ENCODE measurements at places on chromosomes 4 and X. TPM values are rescaled to one million over a fixed set of nuclear protein-coding genes. Genes with fewer than 3 reads are reported as not detected.

GRCh38 chr4:141768954-141769353 is 132.6 kb downstream of the IL15 start:
- DNase-seq = no peak

Gene RAP1GDS1
- total RNA-seq = 54.7 TPM

Gene MAGEB17
- total RNA-seq = not detected

Gene MAGEA2B
- not detected for total RNA-seq

Gene AMER1
- 6.5 TPM for total RNA-seq

Gene TRIM61
- 3.7 TPM for total RNA-seq

DNA sequence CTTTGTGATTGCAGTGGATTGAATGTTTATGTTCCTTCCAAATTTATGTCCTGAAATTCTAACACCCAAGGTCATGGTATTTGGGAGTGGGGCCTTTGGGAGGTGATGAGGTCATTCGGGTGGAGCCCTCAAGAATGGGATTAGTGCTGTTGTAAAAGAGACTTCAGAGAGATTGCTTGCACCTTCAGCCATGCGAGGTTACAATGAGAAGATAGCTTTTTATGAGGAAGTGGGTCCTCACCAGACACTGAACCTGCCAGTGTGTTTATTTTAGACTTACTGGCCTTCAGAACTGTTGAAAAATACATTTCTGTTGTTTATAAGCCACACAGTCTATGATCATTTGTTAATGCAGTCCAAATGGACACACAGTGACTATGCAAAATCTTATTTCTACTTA is 161.0 kb upstream of the GPRIN3 start:
- no peak for DNase-seq

Gene TCEANC
- total RNA-seq = 4.2 TPM

- no peak for DNase-seq
Observed at GRCh38 chr4:188956566-188956965, 817.3 kb downstream of the TRIML1 start.

Gene UCHL1
- 0.35 TPM for total RNA-seq

DNA sequence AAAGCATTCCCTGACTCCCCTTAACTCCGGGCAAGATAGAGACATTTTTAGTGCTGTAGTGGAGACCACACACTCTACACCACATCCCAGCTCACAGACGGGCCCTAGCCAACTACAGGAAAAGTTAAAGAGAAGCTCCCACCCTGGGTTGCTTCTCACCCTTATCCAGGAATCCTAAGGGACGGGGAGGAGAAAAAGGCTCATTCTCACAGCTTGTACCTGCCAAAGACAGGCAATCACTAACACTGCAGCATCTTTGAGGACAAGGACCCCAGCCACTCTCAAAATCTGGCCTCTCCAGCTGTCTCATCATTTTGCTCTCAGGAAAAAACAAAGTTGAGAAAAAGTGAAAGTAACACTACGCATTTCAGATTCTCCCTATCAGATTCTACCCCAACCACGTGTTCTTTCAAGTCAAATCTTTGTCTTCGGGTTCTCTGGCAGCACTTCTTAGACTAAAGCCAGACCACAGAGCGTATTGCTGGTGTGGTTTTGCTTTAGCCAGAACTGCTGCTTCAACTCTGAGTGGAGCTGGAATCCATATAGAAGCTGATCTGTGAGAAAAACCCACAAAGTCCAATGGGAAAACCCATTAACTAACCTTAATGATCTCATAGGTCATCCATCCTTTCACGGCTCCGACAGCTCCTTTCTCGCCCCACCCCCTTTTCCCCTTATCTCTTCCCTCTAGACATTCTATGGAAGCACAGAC is 605.9 kb upstream of the DIPK2B start:
- peak; percentile 87 for DNase-seq

GRCh38 chr4:94168321-94168720 is 39.3 kb upstream of the SMARCAD1 start:
- no peak for DNase-seq

DNA sequence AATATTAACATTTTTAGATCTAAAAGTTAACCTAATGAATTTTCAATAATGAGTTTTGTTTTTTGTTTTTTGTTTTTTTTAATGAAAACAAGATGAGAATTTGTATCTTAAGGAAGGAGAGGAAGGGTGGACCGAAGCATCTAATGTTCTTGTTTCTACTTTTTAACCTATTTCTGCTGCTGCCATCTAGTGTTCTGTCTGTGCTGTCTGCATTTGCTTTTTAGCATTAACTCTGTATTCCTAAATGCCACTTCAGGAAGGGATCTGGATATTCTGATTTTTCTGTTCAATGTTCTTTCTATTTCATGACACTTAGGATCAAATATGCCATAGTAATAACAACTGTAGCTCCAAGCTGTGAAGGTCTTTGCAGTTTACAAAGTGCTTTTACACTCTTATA is 161.7 kb downstream of the BRWD3 start:
- DNase-seq = no peak

Gene LCORL
- total RNA-seq = 8.7 TPM

- no peak for DNase-seq
Observed at GRCh38 chr4:52566136-52567031, 92.7 kb downstream of the USP46 start.

DNA sequence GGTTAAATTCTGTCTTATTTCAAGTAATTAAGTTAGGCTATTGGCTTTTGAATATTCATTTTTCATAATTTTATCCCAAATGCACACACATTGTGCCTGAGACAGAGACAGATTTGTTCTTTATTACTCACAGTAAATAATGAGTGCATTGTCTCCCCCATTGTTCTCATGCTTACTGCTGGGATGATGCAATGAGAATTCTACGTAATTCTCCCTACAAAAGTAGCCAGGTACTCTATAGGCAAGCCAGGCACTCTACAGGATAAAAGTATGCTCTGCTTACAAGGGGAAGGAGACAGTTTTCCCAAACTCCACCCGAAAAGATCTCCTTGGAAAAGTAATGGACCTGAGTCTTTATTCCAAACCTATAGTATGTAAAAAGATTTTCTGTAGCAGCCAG is 1890.7 kb upstream of the PCDH10 start:
- no peak for DNase-seq

Gene PAGE2
- total RNA-seq = not detected

Gene ETDA
- total RNA-seq = not detected

DNA sequence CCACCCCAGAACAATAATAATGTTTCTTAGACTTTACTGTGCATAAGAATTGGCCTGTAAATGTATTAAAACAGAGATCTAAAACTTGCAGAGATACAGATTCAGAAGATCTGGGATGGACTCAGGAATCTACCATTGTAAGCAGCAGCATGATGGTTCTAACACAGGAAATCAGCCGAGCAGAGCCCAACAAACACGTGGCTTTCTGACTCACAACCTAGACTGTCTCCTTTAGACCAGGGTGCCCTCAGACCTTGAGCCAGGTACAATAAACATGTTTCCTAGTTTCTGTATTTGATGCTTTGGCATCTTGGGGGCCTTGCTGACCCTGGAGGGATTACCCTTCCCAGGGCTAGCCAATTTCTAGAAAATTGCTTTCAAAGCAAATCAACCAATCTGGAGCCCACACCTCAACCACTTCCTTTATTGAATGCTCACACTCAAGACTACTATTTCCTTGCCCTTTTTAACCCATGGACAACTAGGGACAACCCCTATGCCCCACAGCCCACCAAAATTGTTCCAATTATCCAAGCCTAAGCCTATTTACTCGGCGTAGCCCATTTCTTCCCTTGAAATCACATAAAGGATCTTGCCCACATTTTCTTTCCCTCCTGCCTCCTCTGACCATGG is 80.5 kb downstream of the TBC1D9 start:
- no peak for DNase-seq

DNA sequence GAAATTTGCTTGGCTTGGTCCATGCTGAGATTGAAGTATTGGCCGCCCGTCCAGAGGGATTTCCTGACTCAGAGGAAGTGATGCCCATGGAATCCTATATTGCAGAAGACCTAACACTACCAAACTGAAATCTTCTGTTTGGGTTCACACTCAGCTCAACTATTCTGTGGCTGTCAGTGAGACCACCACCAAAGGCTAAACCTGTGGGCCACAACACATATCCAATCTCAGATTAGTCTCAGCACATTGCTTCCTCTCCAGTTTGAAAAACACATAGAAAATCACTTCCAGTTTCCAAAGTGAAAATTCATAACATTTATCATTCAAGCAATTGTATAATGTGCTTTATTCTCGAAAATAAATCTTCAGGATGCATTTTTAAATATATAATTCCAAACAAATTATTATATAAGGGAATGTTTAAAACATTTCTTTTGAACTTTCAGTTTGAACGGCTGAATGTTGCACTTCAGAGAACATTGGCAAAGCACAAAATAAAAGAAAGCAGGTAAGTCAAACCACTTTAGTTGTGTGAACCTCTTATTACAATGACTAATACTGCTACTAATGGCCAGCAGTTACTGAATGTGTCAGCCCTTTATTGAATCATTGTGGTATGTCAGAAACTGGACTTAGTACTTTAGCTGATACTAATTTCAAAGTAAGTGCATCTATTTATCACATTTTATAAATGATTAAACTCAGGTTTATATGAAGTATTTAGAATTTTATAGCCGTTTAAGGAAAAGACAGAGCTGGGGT is 37.0 kb downstream of the GUCY1A1 start:
- DNase-seq = no peak

DNA sequence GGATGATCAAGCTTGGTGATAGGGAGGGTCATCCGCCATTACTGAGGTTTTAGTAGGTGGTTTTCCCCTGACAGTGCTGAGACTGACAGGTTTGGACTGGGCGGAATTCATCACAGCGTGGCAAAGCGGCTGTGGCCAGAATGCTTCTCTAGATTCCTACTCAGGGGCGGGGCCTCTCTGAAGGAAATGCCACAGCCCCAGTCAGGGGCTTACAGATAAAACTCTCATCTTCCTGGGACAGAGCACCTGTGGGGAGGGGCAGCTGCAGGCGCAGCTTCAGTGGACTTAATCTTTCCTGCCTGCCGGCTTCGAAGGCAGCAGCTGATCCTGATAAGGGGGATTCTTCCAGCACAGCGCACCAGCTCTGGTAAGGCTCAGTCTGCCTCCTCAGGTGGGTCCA is 316.7 kb downstream of the RPA4 start:
- DNase-seq = no peak

Gene RBM46
- not detected for total RNA-seq

DNA sequence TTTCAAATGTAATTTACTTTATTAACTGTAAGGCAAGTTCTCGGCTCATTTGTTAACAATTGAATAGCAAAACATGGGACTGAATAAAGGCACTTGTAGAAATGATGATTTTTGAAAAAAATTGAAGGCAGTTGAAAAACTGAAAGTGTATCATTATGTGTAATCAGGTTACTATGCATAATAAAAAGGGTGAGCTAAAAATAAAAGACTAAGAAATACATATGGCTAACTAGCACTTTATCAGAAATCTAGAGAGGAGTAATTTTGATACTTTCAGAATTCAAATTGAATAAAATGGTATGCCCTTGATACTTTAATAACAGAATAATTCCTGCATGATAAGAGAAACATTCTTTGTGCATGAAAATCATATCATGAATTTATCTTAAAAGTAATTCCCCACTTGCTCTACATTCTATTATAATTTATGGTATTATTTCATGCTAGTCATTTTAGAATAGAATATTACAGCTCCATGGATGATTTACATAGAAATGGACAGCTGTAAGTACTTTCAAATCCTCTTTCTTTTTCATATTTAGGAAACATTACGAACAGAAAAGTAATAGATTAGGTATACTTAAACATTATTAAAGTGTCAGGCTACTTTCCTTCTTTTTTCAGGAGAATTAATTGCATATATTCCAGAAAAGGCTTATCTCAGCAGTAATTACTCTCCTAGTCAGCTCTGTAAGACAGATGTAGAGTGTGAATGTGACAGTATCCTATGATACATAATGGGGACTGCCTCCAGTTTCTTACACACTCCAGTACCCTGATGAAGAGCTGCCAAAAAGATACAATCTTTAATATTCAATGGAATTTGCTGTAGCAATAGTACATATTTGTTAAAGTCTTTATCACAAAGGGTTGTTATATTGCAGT is 697.3 kb downstream of the CCSER1 start:
- DNase-seq = no peak

DNA sequence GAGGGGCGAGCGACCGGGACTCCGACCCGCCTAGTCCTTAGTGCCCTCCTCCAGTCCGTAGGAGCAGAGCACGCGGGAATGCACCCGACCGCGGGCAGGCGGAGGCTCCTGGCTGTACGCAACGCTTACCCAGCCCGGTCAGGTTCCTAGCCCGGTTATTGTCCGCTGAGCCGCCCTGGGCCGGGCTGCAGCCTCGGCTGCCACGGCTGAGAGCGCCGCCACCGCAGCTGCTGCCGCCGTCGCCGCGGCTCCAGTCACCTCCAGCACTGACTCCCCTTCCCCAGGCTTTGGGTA is at the start of gene AMER1:
TSS of gene AMER1 (minus strand) at position 268 of the 294 bp plus-strand sequence. CDS start 12,422 bp downstream, outside the sequence.
- DNase-seq = no peak

Measured in activated CD4-positive, alpha-beta T cell treated with anti-CD3 and anti-CD28 coated beads, Interleukin-2, amount 10 ng/mL, durations not matched to agents 24 days and 14 days (primary cell).